Common myeloid progenitor, CD34-positive (primary cell): ENCODE measurements at places on chromosomes 4 and X.
A peak's percentile ranks its signal among the peaks of the same experiment; 100 is the strongest.

DNA sequence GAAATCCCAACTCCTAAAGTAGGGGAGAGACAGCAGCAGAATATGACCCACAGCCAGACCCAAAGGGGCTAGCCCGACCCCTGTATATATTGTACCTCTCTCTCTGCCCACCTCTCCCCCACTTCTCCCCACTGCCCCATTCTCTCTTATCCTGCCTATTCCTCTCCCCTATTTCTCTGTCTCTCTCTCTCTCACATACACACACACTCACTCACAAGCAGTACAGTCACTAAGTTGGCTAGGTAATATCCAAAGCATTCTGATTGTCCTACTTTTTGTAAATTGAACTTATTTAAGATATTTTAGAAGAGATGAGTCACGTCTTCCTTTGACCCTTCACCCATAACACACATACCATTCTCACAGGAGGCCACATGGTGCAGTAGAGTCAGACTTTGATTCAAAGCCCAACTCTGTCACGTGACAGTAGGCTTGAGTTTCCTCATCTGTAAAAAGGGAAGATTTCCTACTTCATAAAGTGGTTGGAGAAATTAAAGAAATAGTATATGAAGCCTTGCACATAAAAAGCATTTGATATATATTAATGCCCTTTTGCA, 29.5 kb downstream of the SRPX2 start:
- DNase-seq, result no peak
- peaks cover 2% of the 10 kb centered on the region for H3K36me3 ChIP-seq
- no peak overlapping the region for H3K27ac ChIP-seq
- no peak overlapping the region for H3K4me3 ChIP-seq
- no peaks in the 10 kb centered on the region for H3K27me3 ChIP-seq

DNA sequence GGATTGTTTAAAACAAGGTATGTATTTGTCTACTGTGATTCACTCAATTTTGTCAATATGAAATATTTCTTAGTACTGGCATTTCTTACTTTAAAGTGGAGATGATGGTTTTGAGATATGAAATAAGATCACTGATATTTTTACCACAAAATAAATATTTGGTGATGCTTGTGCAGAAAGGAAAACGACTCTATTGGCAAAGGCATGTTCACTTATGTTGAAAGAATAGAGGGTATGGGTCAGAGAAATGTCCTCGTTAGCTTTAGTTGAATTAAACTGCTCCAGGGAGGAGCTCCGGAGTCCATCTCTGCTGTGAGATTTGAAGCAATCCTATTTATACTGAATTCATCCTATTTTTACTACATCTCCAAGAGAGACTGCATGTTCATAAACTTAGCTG, 84.2 kb downstream of the SH3BGRL start:
- no peaks in the 10 kb centered on the region for H3K27me3 ChIP-seq
- peaks cover 2% of the 10 kb centered on the region for H3K36me3 ChIP-seq
- no peak overlapping the region for H3K27ac ChIP-seq
- no peaks in the 10 kb centered on the region for H3K4me1 ChIP-seq

DNA sequence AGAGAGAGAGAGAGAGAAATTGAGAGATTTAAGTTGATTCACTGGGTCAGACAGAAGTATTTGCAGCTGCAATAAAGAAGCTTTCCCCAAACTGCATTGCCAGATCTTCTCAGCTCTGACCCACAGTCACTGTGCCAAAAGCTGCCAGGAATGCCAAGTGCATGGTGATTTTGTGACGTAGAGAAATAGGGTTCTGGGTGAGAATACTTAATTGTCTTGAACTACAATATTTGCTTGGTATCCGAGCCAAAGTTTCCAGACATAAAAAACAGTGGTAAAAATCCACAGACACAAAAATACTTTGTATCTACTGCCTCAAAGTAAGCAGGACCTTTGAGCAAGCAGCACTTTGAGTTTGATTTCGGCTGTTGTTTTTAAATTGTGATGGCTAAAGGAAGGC, 331.1 kb downstream of the GRID2 start:
- H3K27ac ChIP-seq, result no peak overlapping the region
- no peak overlapping the region for H3K4me3 ChIP-seq

DNA sequence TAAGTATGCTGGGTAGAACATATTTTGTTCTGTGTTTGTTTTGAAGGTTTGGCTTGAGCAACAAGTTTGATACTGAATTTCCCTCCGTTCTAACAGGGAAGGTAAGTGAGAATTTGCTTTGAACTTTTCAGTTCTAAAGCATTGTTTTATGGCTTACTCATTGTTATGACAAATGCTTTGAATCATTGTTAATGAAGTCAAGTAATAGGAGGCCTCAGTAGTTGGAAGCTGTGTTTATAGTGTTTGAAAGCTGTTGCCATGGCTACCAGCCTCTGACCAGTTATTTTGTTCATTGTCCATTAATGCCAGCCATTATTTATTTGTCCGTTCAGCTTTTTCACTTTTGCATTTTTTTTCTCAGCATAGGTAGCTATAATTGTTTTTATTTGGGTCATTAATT, 14.4 kb downstream of the CHIC1 start:
- H3K4me3 ChIP-seq, result no peak overlapping the region
- no peaks in the 10 kb centered on the region for H3K36me3 ChIP-seq
- no peak overlapping the region for H3K27ac ChIP-seq
- H3K27me3 ChIP-seq, result no peaks in the 10 kb centered on the region

DNA sequence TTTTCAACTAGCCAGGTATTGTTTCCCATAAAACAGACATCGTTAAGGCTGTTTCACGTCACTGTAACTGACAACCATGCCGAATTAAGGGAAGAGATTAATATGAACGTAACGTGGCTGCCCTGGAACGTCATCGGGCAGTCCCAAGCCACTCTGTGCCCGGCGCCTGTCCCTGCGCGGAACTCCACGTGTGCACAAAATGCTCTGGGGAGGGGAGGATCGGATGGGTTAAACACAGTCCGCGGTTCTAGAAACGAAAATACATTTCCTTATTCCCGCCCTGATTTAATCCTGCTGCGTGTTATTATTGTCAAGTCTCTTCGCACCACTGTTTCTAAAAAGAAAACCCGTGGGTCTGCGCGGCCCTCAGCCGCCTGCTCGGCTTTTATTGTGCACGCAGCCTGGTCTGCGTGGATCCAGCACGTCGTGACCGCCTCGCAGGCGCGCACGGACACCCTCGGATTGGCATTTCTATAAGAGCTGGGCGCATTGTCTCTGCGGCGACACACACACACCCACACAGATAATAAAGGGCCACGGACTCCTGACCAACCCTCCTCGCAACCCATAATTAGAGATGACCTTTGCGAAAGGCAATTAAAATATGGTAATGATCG, 69.6 kb upstream of the BCOR start:
- H3K36me3 ChIP-seq, result no peaks in the 10 kb centered on the region
- H3K4me3 ChIP-seq, result peak overlapping the region; percentile 73
- peaks cover 65% of the 10 kb centered on the region for H3K27me3 ChIP-seq
- H3K4me1 ChIP-seq, result peaks cover 3% of the 10 kb centered on the region
- DNase-seq, result no peak

- H3K27ac ChIP-seq, result no peak overlapping the region
- no peak overlapping the region for H3K4me3 ChIP-seq
- H3K27me3 ChIP-seq, result peaks cover 5% of the 10 kb centered on the region
- no peak for DNase-seq
- no peaks in the 10 kb centered on the region for H3K4me1 ChIP-seq
Measured at GRCh38 chr4:82623121-82623683, 61.4 kb upstream of the TMEM150C start.

- no peak overlapping the region for H3K27ac ChIP-seq
- no peaks in the 10 kb centered on the region for H3K27me3 ChIP-seq
- H3K4me3 ChIP-seq, result no peak overlapping the region
- no peak for DNase-seq
- H3K36me3 ChIP-seq, result no peaks in the 10 kb centered on the region
- no peaks in the 10 kb centered on the region for H3K4me1 ChIP-seq
Measured at GRCh38 chrX:7759830-7760229, 83.1 kb upstream of the VCX start.

DNA sequence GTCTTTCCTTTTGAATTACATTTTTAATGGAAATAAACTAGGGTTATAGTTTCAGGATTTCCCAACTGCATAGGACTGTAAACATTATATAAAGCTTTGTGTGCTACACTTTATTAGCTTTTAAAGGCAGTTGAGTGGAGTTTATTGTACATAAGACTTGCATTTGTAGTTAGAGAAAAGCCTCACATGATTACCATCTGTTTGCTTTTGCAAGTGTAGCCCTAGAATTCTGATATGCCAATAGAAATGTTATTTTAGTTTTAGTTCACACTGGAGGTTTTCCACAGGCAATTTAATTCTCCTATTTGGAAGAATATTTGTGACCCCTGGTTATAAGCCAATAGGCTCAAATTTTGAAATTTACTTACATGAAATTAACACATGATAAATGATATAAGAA, 41.3 kb upstream of the ANK2 start:
- no peaks in the 10 kb centered on the region for H3K4me1 ChIP-seq
- no peaks in the 10 kb centered on the region for H3K36me3 ChIP-seq
- no peak overlapping the region for H3K4me3 ChIP-seq
